ENCODE measurements at places on chromosomes 5 and 9.

DNA sequence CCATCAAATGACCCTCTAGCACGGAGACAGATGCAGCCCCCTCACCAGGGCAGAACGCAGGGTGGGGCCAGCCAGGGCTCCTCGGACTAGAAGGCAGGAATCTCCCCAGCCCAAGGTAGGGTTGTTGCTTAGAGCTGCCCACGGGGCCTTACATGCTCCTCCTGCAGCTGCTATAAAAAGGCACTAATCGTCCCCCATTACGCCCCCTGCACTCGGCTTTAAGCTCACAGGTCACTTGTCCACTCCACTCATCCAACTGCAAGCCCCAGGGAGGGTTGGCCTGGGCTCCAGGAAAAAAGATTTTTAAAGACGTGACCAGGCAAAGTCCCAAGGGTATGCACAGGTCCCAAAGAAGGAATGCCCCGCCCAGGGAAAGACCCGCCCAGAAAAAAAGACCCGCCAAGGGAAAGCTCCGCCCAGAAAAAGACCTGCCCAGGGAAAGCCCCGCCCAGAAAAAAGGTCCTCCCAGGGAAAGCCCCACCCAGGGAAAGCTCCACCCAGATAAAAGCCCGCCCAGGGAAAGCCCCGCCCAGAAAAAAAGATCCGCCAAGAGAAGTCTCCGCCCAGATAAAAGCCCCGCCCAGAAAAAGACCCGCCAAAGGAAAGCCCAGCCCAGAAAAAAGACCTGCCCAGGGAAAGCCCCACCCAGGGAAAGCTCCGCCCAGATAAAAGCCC is 11.1 kb downstream of the GRIN1 start:
- DNase-seq = no peak

GRCh38 chr5:56105511-56106291 is 110.9 kb upstream of the IL6ST start:
- DNase-seq = no peak

DNA sequence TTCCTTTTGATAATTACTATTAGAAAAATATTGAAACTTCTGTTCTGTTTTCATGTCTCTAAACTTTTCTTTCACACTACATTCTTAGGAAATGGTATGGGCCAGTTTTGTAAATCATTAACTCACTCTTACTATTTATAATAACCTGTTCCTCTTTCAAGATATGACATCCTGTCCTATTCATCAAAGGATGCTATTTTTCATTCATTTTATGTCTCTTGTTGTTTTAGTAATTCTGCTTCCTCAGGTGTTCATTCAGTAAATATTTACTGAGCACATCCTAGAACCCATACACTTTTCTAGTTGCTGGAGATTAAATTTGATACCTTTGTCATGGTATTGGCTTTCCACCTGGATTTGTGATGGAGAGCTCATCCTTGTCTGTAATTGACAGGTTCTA is 58.0 kb downstream of the GDA start:
- DNase-seq = no peak

DNA sequence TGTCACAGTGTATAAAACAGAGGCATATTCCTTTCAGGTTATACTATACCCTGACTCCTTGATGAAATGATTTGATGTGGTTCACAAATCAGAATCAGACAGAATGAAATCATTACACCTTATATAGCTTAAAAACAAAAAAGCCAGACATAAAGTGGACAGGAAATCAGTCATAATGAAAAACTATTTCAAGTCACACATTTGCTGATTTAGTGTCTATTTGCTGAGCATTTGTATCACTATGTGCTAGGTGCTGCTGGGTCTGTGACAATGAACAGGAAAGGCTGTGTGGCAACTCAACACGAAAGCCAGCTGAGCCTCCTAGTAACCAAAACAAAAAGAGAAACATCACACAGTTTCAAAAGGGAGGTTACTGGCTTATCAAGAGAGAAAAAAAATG is 194.0 kb downstream of the EFNA5 start:
- DNase-seq = no peak

- no peak for DNase-seq
These were observed 58.3 kb downstream of the SVEP1 start for GRCh38 chr9:110521206-110521605.

DNA sequence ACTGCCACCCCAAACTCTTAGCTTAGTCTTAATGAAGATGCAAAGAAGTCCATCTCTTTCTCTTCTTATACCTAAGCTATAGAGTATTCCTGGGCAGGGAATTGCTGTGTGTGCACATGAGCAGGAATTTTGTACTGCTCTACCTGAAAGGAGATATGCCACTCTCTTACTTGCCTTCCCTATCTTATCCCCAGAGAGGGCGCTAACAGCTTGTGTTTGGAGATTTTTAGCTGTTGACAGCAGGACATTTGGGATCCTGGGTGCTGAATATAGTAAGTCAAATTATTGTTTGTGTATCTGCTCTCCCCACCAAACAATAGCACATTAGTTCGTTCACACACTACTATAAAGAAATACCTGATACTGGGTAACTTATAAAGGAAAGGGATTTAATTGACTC is 159.5 kb downstream of the GABRG2 start:
- no peak for DNase-seq

DNA sequence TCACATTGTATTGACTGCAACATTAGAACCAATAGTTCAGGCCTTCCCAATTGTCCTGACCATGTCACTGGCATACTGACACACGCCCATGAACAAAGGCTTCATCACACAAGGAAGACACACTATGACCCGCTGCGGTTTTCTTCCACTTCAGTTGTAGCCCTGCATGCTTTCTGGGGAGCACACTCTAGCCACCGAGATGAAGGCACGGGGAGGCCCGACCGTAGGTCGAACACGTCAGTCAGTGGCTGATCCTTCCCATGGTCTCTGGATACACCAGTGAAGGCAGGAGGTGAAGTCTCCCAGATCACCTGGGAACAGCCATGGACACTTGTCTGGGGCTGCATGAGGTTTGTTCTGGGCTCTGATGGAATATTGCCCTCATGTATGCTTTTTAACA is 224.7 kb downstream of the FSTL4 start:
- DNase-seq = no peak

- DNase-seq = no peak
These were observed 55.5 kb upstream of the KLF4 start for GRCh38 chr9:107545036-107545435.

DNA sequence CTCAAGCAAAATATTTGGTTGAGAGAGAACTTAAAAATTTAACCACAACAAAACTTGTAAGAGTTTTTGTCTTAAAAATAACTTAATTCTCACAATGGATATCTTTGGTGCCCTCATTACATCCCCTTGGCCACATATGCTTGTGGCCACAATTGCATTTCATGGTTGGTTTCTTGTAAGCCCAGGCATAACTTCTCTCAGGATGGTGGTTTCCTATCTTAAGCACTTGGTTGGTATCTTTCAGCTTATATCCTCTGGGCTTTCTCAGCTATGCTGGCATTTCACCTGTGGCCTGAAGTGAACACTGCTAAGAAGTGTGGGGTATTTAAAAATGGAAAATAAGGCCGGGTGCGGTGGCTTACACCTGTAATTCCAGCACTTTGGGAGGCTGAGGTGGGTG is 212.4 kb upstream of the MEF2C start:
- DNase-seq = no peak

DNA sequence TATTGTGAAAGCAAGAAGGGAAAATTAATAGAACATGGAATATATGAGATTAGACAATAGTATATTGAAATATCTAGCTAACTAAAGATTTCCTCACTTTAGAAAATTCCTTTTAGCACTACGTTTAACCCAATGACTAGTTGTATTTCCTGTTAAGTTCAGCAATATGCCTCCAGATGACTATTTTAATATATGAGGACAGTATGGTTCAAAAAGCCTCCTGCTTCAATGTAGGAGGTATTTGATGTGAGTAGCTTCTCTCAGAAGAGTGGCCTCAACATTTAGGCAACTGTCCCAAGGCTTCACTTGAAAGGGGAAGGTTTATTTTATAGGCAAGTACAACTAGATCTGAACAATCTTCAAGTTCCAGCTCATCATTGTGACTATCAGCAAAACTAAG is 2.0 kb upstream of the MEF2C start:
- DNase-seq = no peak

- DNase-seq = no peak
These were observed 75.5 kb downstream of the UNC13B start for GRCh38 chr9:35237311-35237710.

DNA sequence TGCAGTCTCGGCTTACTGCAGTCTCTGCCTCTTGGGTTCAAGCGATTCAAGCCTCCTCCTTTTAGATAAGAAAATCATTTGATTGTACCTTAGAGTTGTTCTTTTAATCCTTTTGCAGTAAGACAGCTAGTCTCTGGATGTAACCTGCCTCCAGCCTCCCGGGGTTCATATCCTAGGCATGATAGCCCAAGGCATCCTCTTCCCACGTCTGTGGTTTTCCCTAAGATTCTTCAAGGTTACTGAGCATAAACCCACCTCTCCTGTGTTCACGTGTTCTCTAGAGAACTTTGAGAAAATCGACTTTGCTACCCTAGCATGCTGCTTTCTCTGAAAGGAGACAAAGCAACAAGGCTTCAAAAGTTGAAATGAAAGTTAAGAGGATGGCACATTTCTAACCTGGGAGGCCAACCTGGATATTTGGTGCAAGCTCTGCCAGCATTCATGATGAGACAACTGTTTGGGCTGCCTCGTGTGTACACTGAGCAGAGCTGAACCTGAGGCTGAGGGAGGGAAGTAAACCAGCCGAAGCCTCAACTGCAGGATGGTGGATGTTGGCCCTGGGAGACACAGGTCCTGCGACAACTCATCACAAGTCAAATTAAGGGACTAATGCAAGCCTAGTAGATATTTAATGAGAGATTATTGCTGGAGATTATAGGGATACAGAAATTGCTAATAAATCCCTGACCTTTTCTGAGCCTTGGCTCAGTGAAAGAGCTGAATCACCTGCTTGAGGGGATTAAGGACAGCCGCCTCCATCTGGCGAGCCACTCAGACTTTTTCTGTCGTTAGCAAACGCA is 261.8 kb downstream of the ARHGAP26 start:
- no peak for DNase-seq

- no peak for DNase-seq
These were observed 130.2 kb upstream of the IRX4 start for GRCh38 chr5:2012885-2013284.

GRCh38 chr9:36401897-36402480 is 1.9 kb upstream of the RNF38 start:
- DNase-seq = no peak

GRCh38 chr5:21181609-21182125 is 1193.7 kb upstream of the CDH18 start:
- DNase-seq = no peak

GRCh38 chr9:94581728-94582127 is 11.9 kb downstream of the FBP2 start:
- no peak for DNase-seq

DNA sequence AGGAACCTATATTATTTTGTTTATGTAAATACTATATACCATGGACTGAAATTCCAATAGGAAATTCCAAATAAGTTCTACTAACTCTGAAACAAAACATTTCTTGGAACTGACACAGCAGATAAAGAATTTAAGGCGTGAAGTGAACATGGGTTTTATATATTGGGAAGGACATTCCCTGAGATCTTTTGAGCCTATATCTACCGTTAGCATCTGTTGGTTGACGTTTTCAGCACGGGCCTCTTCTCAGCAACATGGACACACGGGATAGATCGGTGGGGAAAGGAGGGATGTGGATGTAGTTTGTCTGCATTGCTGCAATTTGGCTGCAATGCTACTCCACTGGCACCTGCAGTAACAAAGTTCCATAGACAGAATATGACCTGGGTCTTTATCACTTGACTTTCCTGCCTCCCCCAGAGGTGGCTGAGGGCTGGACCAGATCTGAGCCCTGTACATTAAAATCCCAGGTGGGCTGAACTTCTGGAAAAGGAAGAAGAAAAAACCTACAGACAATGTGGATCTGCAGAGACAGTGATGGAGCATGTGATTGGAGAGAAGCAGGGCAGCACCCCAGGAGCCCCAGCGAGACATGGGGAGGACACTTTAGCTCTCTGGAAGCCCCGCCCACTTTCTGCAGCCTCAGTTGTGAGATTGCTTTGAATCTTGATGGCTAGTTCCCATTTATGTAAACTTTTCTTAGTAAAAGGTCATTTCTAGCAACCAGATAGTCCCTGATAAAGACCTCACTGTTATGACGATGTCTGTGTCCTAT is 91.2 kb upstream of the CPEB4 start:
- no peak for DNase-seq

DNA sequence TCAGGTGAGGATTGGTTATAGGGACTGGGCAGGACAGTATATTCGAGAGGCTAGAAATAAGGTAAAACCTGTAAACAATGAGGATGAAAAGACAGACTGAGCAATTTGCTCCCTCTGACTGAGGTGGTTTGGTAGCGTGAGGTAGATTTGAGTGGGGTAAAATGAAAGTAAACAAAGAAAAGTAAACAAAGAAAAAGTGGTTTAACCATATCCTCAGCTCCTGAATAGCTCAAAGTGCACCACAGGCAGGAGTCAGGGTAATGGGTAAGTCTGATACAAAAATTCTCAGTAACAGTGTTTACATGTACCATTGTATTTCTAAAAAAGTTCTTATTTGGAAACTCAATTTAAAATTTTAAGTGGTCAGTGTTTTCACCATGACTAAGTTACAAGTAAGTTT is 203.1 kb upstream of the ARRDC3 start:
- no peak for DNase-seq

DNA sequence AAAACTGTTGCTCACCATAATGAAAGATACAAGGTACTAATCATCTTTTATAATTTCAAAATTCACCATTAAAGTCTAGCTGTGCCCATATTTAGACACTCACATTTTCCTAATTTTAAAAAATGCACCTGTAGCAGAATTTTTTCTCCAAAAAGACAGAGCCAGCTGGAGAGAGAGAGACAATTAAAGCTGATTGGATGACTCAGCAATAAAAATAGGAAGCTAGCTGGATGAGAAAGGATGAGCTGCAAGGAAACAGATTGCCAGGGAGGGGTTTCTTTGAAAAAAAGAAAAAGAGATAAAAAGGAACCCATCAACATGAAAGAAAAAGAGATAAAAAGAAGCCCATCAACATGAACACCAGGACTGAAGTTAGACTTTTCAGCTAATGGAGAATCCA is 73.8 kb downstream of the HCN1 start:
- DNase-seq = no peak

GRCh38 chr9:128048663-128049062 is 18.5 kb downstream of the NAIF1 start:
- DNase-seq = no peak

DNA sequence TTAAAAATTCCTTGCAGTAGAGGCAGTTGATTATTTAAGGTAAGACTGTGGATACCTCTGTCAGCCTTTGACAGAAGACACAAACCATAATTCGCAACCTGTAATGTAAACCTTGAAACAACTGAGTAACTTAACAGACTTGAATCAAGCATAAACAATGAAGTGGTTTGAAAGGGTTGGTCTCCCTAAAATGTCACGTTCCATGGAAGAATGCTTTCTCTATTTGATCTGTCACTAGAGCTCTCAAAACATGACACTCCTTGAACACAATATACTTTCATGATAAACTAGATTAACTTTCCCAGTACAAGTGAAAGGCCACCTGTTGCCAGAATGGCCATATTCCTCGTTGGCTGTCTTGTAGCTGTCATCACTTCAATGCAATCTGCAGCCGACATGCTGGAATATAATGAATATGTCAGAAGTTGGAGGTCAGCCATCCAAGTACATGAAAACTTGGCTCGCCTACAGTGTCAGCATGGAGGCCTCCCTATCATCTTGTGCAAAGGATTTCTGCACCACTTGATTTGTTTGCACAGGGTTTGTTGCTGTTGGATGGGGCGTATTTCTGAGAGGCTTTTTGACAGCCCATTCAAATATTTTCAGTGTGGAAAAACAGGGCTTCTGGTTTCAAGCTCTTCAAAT is 228.0 kb downstream of the TLE4 start:
- DNase-seq = no peak

GRCh38 chr5:57831932-57832331 is 349.3 kb upstream of the ACTBL2 start:
- DNase-seq = no peak
